ENCODE measurements at places on chromosomes 4 and X.
A peak's percentile ranks its signal among the peaks of the same experiment; 100 is the strongest.

GRCh38 chrX:85012098-85012497 lies 8.4 kb downstream of the APOOL start:
- DNase-seq, result no peak

- no peak for DNase-seq
Measured at GRCh38 chr4:39812500-39812899, 114.6 kb downstream of the UBE2K start.

DNA sequence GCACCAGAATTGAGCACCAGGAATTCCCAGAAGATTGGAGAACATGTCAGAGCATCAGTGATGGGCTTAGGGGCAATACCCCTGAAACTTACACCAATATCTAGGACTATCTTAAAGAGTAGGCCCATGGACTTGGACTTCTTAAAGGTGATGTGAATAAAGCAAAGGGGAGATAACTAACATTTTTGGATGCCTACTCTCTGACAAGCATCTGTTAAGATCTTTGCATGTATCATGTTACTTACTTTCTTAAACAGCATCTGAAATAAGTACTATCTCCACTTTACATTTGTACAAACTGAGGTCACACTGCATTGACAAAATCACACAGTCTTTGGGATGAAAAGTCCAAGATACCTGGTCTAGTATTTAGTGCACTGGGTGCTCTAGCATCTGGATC lies 258.6 kb upstream of the ARSJ start:
- no peak for DNase-seq

- peak; percentile 47 for DNase-seq
Measured at GRCh38 chr4:155854582-155855226, 11.4 kb downstream of the ASIC5 start.

GRCh38 chr4:187711586-187711985 lies 284.0 kb upstream of the ZFP42 start:
- no peak for DNase-seq

DNA sequence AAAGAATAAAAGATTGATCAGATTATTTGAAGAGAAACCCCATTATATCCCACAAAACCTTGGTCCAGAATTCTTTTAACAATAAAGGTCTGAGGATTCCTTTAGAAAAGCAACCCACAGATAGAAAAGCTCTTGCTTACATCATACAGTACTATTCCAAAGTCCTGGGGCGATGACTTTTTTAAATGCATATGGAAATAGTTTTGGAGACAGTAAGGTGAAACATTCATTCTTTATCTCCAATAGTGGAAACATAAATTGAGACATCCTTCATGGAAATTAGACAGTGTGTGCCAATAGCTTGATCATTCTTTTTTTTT lies 85.7 kb upstream of the UCP1 start:
- no peak for DNase-seq

GRCh38 chr4:4887426-4887825 lies 28.0 kb downstream of the MSX1 start:
- DNase-seq, result no peak

- no peak for DNase-seq
Measured at GRCh38 chr4:177246641-177247584, 62.8 kb upstream of the NEIL3 start.

- no peak for DNase-seq
Measured at GRCh38 chr4:99918656-99919055, 24.4 kb upstream of the LAMTOR3 start.

DNA sequence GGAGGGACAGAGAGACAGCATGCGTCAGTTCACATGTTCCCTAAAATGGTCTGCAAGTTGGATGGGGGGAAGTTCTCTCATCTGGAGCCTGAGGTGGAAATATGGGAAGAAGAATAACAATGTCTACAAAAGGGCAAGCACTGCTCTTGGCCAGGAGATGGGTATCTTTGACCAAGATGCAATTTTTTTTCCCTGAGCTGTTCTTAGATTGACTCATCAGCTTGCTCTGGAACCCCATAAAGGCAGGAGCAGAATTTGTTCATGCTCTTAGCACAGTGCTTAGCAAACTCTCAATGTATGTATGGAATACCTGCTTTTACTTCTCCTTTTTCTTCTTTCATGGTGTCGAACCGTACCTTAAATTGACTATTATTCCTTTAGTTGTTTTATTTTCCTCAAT lies 90.5 kb upstream of the ZNF827 start:
- DNase-seq, result peak; percentile 70

GRCh38 chrX:34371754-34372153 lies 239.6 kb upstream of the FAM47A start:
- no peak for DNase-seq

GRCh38 chrX:2801223-2801622 lies 27.5 kb upstream of the GYG2 start:
- no peak for DNase-seq

- DNase-seq, result no peak
Measured at GRCh38 chrX:110228453-110228852, 89.4 kb downstream of the AMMECR1 start.

DNA sequence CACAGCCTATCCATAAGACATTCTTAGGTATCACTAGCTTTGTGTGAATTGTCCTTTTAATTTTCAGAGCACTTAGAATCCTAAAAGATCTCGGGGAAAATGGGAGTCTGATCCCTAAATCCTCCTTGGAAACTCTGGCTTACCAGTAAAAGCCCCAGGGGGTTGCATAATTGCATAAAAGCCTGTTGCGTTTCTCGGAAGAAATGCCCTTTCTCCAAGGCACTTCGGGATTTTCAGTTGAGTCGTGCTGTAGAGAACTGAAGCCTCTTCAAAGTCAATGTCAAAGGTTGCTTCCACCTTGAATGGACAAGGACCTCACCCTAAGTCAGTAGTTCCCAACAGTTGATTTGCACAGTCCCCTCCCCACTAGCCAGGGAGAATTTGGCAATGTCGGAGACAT lies 20.8 kb downstream of the FAM184B start:
- DNase-seq, result no peak

DNA sequence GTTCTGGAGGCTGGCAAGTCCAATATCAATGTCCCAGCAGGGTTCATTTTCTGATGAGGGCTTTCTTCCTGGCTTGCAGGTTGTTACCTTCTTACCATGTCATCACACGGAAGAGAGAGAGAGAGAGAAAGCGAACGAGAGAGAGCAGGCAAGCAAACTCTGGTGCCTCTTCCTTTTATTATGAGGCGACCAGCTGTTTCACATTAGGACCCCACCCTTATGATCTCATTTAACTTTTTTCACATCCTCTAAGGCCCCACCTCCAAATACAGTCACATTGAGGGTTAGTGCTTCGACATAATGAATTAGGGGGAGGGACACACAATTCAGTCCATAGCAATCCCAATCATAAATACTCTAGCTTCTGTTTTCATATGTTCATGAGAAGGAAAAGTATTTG lies 10.6 kb upstream of the GPR174 start:
- DNase-seq, result no peak

- no peak for DNase-seq
Measured at GRCh38 chrX:52363247-52363883, 5.5 kb upstream of the XAGE2 start.

DNA sequence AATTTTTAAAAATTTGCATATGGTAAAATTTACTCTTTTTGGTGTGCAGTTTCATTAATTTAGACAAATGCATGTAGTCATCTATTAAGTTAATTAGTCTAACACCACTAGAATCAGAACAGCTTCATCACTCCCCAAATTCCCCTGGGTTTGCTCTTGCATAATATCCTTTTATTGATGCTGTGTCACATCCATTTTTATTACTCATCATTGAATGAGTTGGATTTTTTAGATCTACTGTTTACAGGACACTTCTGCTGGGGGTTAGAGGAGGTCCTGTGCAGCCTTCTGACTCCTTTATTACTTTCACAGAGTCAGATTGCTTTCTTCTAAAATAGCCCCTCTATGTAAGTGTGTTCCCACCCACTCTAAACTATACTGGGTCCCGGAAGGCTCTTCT lies 65.9 kb downstream of the MTHFD2L start:
- no peak for DNase-seq

DNA sequence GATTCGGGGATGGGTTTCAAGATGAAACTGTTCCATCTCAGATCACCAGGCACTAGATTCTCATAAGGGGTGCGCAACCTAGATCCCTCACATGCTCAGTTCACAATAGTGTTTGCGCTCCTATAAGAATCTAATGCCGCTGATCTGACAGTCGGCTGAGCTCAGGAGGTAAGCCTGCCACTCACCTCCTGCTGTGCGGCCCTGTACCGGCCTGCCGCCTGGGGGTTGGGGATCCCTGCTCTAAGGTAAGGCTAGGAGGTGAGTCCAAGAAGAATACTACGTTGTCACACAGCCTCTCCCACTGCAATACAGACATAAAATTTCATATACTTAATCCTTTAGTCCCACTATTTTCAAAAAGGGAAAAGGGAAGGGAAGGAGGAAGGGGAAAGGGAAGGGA lies 213.4 kb upstream of the HCCS start:
- DNase-seq, result no peak

- DNase-seq, result no peak
Measured at GRCh38 chr4:181674315-181674875, 568.8 kb upstream of the TENM3 start.

GRCh38 chr4:182255441-182256190 lies 12.4 kb downstream of the TENM3 start:
- no peak for DNase-seq

- no peak for DNase-seq
Measured at GRCh38 chr4:133068083-133068482, 81.0 kb upstream of the PCDH10 start.
